ENCODE measurements at places on chromosomes 7 and 10.
A peak's percentile ranks its signal among the peaks of the same experiment; 100 is the strongest.

DNA sequence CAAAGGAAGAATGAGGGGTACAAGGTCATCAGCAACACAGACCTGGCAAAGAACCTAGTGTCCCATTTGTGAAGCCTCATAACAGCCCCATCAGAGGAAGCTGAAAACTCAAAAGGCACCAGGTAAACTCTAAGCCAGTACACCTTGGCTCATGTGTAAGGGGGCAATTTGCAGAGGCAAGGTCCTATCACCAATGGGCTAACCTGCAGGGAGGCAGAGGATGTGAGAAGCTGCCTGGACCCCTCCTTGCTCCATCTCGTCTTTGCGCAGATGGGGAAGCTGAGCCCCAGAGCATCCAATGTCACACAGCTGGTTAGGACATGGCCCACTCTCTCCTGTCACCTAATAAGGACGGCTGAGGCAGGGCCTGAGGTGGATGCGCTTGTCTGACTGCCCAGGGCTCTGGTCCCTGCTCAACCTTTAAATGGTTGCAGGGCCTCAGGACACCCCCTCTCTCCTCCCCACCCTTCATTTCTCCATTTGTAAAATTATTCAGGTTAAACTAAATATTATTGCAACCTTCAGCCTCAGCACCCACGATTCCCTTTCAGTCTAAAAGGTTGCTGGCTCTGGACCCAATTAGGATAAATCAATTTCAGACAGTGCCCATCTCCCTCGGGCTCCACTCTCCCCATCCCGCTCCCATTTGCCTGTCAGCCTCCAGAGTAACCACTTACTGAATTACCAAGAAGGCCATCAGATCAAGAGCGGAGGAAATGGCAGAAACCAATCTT is 135.3 kb downstream of the OAT start:
- DNase-seq, result no peak

GRCh38 chr7:135645296-135645904 is 16.9 kb upstream of the STMP1 start:
- peak; percentile 37 for DNase-seq

- no peak for DNase-seq
These were observed 301.5 kb downstream of the GRID1 start for GRCh38 chr10:86064931-86065662.

DNA sequence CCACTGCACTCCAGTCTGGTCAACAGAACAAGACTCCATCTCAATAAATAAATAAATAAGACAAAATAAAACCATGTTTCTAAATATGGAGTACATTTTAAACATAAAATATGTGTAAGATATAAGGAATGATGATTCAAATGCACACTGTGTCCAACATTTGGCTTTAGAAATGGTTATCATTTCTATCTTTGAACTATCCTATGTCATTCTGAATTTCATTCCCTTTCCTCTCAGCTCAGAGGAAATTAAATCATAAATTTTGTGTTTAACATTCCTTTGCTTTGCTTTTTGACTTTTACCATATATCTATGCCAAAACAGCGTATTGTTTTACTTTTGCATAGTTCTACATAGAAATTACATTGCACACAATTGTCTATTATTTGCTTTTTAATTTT is 130.9 kb downstream of the GNAT3 start:
- no peak for DNase-seq

- no peak for DNase-seq
These were observed 1.3 kb upstream of the ZCCHC24 start for GRCh38 chr10:79446758-79447084.

DNA sequence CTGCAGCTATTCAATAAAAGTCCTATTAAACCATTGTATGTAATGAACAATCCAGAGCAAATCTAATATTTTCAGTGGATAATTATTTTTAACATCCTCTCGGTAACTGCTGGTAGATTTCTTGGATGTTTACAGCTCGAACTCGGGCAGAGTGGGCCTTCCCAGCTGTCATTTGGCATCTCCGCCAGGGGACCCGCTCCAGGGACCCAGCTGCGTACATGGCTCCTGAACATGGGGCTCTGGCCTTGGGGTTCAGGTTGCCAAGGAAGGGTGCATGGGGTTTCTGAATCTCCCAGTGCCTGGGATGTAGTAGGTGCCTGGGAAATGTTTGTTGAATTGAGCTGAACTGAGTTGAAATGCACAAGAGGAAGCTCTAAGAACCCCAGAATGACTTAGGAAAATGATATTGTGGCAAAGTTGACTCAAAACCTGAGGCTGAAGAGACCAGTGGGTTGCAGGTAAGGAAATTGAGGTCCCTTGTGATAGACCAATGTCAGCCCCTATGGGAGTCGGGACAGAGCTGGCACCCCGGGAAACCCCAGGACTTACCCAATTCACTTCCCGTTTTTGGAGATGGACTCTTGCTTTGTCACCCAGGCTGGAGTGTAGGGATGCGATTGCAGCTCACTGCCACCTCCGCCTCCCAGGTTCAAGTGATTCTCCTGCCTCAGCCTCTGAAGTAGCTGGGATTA is 228.4 kb downstream of the CUX1 start:
- DNase-seq, result no peak
